ENCODE measurements at places on chromosomes 16 and 17.

- no peak for DNase-seq
These were observed 45.0 kb upstream of the SMURF2 start for GRCh38 chr17:64707050-64707591.

DNA sequence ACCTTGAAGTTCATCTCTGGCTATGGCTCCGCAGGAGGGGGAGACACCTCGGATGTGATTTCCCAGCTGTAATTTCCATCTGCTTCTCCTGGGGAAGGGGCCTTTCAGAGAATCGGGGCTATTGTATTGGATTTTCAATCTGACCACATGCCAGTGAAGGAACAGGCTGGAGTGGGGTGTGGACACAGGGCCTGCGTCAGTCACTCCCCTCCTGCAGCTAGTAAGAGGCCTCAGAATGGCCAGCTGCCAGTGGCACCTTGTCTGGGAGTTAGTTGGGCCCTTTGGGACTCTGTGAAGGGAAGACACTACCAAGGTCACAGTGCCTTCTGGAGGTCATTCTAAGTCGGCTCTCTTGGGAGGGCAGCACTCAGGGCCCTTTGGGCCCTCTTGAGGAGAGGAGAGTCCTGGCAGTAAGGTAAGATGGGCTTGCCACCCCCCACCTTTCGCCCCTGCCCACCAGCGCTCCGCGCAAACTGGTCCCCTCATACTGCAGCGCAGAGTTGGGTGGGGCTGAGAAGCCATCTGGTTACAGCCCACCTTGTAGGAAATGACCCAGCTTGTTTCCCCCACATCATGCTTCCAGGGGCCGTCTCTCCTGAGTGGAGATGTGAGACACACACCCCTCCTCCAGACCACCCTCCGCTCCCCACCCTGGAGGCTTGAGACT is 5.4 kb downstream of the NXPH3 start:
- no peak for DNase-seq

- peak; percentile 70 for DNase-seq
These were observed 10.7 kb upstream of the CENPV start for GRCh38 chr17:16363749-16364536.

- no peak for DNase-seq
These were observed 26.2 kb downstream of the POLR3E start for GRCh38 chr16:22323173-22323958.

DNA sequence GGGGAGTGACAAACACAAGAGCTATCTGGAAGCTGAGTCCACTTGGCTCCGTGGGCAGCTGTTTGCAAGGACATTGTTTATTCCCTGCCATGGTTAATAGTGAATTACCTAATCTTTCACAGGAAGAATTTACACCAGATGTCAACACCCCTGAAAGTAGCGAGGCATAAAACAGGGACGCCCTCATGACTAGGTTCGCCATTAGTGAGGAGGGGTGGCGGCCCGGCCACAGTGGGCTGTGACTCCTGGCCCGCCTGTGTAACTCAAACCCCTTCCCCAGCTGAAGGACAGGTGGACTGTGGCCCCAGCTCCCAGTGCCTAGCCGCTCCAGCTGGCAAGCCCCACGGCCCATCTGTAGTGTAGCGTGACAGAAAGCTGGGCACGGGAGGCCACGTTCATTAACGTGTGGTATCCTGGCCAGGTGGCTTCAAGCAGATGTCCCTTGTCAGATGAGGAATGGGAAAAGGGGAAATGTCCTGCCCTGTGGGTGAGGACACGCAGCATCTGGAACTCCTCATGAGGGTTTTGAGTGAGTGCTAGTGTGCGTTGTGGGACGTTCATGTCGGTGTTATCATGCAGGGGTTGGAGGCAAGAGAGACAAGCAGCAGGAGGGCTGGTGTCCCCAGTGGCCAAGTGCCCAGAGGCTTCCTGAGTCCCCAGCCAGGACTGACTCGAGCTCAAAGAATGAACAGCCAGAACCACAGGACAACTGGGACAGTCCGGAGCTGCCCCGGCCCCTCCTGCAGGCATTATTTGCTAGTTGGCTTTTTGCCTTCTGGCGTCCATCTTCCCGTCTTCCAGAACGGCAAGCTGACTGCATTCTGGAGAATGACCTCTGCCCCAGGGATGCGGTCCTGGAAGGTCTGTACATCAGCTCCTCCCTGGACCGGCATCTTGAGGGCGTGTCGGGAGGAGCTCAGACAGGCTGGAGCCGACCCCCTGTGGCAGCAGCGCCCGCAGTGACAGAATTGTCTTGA is 19.2 kb downstream of the KDM8 start:
- no peak for DNase-seq

DNA sequence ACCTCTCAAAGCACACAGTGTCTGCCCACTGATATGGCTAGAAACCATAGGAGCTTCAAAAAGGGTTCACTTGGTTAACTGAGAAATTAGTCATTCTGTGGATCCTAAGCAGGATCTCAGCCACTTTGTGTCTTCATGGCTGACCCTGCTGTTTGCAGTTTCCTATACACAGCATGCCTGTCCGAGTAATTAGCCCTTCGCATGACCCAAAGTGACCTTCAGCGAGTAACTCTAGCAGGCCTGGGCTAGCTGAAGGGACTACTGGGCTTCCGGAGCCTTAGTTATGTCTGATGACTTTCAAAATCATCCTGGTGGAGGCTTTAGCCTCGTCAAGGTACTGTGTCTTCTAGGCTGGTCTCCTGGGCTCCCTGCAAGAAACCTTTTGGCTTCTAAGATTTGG is 28.9 kb upstream of the FBXW10B start:
- DNase-seq, result no peak

DNA sequence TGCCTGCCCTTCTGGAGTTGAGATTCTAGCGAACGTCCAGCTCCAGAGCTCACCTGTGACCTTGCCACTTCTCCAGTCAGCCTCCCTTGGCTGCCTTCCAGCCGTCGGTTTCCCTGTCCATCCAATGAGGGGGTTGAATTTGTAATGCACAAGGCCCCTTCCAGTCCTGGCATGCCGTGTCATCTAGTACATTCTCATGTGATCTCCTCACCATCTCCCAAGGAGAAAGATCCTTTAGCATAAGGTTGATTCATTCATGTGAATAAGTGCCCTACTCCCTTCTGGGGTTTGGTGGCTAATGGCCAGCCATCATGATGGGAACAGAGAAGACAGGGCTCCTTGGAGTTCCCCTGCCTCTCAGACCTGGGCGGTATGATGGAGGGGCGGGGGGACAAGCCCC is 18.9 kb upstream of the ABCC3 start:
- DNase-seq, result no peak

- DNase-seq, result no peak
These were observed 102.8 kb downstream of the ADAMTS18 start for GRCh38 chr16:77331802-77332586.

- DNase-seq, result no peak
These were observed 47.3 kb upstream of the CPNE2 start for GRCh38 chr16:57044931-57045693.

DNA sequence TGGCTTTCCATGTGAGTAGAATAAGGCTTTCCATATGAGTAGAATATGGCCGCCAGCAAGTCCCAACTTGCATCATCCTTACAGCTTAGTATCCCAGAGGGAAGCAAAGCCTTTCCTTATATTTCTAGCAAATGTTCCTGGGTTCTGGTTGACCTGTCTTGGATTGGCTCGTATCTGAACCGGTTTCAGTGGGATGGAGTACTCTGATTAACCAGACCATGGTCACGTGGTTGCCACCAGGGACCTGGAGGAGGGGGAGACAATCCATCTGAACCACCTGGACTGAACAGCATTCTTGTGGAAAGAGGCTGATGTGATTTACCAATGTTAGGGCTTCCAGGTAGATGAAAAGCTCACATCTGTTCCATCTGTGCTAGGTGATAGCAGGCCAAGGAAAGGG is 89.0 kb downstream of the SHISA6 start:
- DNase-seq, result no peak

DNA sequence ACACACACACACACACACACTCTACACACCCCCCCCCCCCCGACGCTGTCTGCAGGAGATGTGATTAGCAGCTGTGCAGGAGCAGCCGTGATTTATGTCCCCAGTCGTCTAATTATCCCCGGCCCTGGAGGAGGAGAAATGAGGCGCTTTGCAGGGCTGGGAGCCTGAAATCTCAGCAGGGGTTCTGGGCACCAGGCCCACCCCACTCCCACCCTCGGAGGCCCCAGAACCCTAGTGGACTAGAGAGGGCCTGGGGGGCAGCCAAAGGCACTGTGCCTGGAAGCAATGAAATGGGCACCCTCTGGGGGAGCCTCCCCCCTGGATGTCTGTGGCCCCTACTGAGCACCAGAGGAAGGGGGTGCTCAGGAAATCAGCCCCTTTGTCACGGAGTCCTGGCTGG is 134.2 kb upstream of the CIBAR2 start:
- DNase-seq, result no peak
